Myocyte (in vitro differentiated cells): ENCODE measurements at places on chromosomes 6 and 20. TPM values are rescaled to one million over a fixed set of nuclear protein-coding genes. Genes with fewer than 3 reads are reported as not detected.

ECT2L gene
- total RNA-seq: not detected in 2 replicates

TREML2 gene
- total RNA-seq: not detected in 2 replicates

KCNG1 gene
- total RNA-seq: 0.42 and 0.48 TPM in 2 replicates

RALGAPA2 gene
- total RNA-seq: 11.9 and 13.9 TPM in 2 replicates

POPDC3 gene
- total RNA-seq: 98.0 and 129 TPM in 2 replicates

MTHFD1L gene
- 39.0 and 54.1 TPM in 2 replicates for total RNA-seq

SEL1L2 gene
- total RNA-seq: not detected in 2 replicates

ADAM33 gene
- 0.62 and 0.72 TPM in 2 replicates for total RNA-seq

OLIG3 gene
- total RNA-seq: not detected in 2 replicates

CD40 gene
- 0.62 and 0.64 TPM in 2 replicates for total RNA-seq

ABHD16B gene
- total RNA-seq: not detected in 2 replicates

SMIM28 gene
- total RNA-seq: not detected in 2 replicates

SHLD1 gene
- total RNA-seq: 4.5 and 6.6 TPM in 2 replicates
